ENCODE measurements at places on chromosomes 16 and 17.

GRCh38 chr16:28504707-28505404 is 1.8 kb downstream of the IL27 start:
- no peak for DNase-seq

- DNase-seq: peak; percentile 83
Measured at GRCh38 chr17:38464723-38465390, 36.6 kb downstream of the ARHGAP23 start.

DNA sequence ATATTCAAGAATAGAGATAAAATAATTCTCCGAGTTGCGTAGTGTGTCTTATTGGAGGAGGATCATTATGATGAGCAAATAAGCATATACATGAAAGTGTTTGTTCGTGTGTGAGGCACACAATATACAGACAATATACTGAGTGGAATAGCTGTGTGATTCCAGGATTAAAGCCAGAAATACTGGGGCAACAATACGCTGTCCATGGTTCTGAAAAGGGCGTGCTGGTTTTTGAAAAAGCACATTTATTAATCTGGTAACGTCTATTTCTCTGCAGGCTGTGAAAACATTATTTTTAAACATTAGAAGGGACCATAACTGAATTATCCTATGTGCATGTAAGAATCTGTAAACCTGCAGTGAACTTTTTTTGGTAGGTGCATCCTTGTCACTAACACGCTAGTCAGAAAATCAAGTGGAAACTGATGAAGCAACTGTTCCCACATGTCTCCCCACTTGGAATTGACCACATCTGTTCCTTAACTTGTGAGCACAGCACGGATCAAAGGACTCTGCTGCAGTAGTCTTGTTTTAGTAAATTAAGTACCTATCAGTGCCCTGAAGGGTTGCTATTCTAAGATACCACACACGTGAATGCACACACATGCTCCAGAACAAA is 346.0 kb downstream of the GRIN2A start:
- DNase-seq: no peak

DNA sequence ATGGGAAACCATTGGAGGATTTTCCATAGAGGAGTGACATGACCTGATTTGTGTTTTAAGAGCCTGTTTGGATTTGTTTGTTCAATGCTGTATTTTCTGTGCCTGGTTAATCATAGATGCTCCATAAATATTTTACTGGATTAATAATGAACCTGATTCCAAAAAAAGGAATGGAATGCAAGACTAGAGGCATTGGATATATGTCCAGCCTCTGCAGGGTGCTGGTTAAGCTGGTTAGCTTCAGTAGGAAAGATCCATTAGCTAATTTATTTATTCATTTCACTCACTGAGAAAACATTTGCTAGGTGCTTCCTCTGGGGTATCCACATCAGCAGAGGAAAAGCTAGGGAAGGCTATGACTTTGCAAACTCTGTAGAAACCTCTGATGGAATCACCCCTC is 57.7 kb downstream of the SHISA9 start:
- DNase-seq: no peak

DNA sequence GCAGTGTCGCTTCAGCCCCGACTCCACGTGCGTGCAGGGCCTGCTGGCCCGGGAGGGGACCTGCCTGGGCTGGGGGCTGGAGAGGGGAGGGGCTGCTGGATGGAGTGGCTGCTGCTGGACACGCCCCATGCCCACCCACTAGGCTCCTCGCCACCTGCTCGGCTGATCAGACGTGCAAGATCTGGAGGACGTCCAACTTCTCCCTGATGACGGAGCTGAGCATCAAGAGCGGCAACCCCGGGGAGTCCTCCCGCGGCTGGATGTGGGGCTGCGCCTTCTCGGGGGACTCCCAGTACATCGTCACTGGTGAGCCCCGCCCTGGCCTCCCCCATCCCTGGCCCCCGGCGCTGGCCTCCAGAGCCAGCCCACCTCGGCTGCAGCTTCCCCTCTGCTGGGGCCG is 2.4 kb downstream of the BRICD5 start:
- no peak for DNase-seq

DNA sequence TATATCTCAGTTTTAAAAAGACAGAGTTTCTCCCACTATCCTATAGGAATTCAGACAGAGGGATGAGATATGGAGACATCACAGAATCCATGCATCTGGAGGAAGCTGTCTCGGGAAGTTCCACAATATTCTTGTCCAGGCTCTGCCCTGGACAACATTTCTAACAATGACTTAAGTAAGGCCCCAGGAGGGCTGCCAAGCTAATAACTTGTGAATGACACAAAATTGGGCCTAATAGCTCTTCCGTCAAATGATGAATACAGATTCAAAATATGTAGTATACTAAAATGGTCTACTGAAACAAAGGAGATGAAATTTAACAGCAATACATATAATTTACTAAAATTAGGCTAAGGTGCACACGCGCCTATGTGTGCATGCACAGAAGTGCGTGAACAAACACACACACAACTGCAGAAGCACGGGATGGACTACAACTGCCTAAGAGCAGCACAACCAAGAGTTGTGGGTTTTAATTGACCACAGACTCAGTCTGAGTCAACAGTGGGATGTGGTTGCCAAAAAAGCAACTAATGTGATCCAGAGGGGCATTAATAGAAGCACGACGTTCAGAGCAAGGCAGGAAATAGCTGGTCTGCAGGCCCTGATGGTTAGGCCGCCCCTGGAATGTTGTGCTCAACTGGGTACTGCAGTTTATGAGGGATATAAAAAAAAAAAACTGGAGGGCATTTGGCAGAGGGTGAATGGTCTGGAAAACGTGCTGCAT is 26.3 kb upstream of the HS3ST2 start:
- no peak for DNase-seq

DNA sequence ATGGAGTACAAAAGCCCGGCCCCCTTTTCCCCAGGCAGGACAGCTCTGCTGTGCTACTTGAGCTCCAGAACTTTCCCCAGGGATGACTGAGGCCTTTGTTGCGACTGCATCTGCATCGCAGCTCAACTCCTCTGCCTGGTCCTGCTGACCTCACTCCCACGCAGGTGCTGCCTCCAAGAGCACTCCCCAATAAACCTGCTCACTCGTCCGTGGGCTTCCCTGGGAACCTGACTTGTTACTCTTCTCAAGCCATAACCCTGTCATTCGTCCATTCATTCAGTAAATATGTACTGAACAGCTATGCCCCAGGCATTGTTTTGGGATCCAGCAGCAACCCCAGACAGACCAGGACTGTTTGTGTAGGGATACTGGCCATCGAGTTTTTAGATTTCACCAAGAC is 11.6 kb upstream of the RMI2 start:
- no peak for DNase-seq

- no peak for DNase-seq
Measured at GRCh38 chr17:82780971-82781893, 29.4 kb downstream of the TBCD start.

- no peak for DNase-seq
Measured at GRCh38 chr17:72468841-72469240, 348.0 kb downstream of the SOX9 start.

DNA sequence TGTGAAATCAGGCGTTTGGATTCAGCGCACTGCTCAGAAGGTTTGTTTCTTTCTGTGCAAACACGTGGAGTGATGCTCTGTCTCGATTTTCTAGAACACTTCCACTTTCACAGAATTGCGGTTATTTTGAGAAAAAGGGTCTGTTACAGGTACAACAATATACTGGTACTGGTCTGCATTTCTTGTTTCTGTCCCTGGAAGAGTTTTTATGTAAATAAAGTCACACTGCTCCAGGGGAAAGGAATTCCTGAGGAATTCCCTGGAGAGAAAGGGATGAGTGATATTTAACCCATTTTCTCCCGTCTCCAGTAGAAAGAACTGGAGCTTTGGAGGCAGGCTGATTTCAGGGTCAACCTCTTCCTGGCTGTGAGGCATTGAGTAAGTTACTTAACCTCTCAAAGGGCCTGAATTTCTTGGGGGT is 16.2 kb upstream of the RMI2 start:
- DNase-seq: no peak

Measured in smooth muscle cell of the brain vasculature (primary cell).